ENCODE measurements at places on chromosomes 12 and 14. TPM values are rescaled to one million over a fixed set of nuclear protein-coding genes. Genes with fewer than 3 reads are reported as not detected.

Gene ANO4
- not detected for total RNA-seq

Gene PPP4R4
- 4.2 TPM for total RNA-seq

Gene APOF
- total RNA-seq: 0.16 TPM

Gene NTS
- total RNA-seq: not detected

Data from activated T-cell treated with anti-CD3 and anti-CD28 coated beads, Interleukin-2, amount 50 U/mL, for 4 hours (primary cell).